ENCODE measurements at places on chromosomes 11 and 22.

GRCh38 chr11:69449320-69450063 lies 32.0 kb upstream of the LINC01488 start:
- peaks cover 36% of the 10 kb centered on the region for H3K4me1 ChIP-seq
- no peak overlapping the region for H3K4me3 ChIP-seq
- peak overlapping the region; percentile 50 for H3K27ac ChIP-seq
- DNase-seq = no peak
- H3K27me3 ChIP-seq = no peaks in the 10 kb centered on the region

- no peak overlapping the region for H3K27ac ChIP-seq
- no peak for DNase-seq
- no peak overlapping the region for H3K4me3 ChIP-seq
Measured at GRCh38 chr11:61477727-61478148, 30.8 kb upstream of the LRRC10B start.

- no peak overlapping the region for H3K4me3 ChIP-seq
- no peaks in the 10 kb centered on the region for H3K27me3 ChIP-seq
- H3K27ac ChIP-seq = no peak overlapping the region
- peaks cover 11% of the 10 kb centered on the region for H3K4me1 ChIP-seq
Measured at GRCh38 chr11:465896-466530, 15.9 kb downstream of the PTDSS2 start.

DNA sequence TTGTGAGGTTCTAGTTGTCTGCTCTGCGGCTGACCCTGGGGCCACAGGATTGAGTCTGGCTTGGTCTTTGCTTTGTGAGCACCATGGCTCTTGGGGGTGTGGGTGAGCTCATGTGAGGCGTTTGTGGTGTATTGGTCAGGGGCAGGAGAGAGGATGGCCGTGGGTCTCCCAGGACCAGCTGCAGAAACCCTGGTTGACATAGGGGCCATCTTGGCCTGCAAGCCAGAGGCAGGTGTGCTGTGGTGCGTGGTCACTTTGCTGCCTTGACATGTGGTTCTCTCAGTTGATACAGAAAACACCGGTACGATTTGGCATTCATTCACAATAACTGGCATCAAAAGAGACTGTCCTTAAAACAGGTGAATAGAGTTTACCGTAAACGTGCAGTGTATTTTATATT lies 11.3 kb downstream of the PHRF1 start:
- H3K4me1 ChIP-seq = no peaks in the 10 kb centered on the region
- H3K4me3 ChIP-seq = no peak overlapping the region
- DNase-seq = no peak
- no peaks in the 10 kb centered on the region for H3K27me3 ChIP-seq

- no peak overlapping the region for H3K4me3 ChIP-seq
- H3K27ac ChIP-seq = no peak overlapping the region
- H3K4me1 ChIP-seq = peaks cover 43% of the 10 kb centered on the region
- peaks cover 43% of the 10 kb centered on the region for H3K36me3 ChIP-seq
Measured at GRCh38 chr11:61488651-61489291, 19.8 kb upstream of the LRRC10B start.

- peak overlapping the region; percentile 83 for H3K27ac ChIP-seq
- peak; percentile 71 for DNase-seq
Measured at GRCh38 chr22:38788021-38788816, 5.7 kb downstream of the DNAL4 start.

- no peaks in the 10 kb centered on the region for H3K27me3 ChIP-seq
- no peak for DNase-seq
- no peak overlapping the region for H3K27ac ChIP-seq
- no peaks in the 10 kb centered on the region for H3K36me3 ChIP-seq
- H3K4me1 ChIP-seq = peaks cover 5% of the 10 kb centered on the region
Measured at GRCh38 chr11:119505861-119506260, 82.9 kb upstream of the THY1 start.
